ENCODE measurements at places on chromosomes 1 and 21.

- DNase-seq: no peak
Measured at GRCh38 chr1:155650231-155650757, 38.3 kb downstream of the YY1AP1 start.

- no peak for DNase-seq
Measured at GRCh38 chr1:36208978-36209703, 15.1 kb upstream of the THRAP3 start.

- no peak for DNase-seq
Measured at GRCh38 chr1:180027949-180028445, 73.4 kb downstream of the CEP350 start.

- DNase-seq: no peak
Measured at GRCh38 chr1:231424950-231425805, 3.1 kb upstream of the EGLN1 start.

- DNase-seq: no peak
Measured at GRCh38 chr1:11429226-11429625, 49.7 kb upstream of the DISP3 start.

DNA sequence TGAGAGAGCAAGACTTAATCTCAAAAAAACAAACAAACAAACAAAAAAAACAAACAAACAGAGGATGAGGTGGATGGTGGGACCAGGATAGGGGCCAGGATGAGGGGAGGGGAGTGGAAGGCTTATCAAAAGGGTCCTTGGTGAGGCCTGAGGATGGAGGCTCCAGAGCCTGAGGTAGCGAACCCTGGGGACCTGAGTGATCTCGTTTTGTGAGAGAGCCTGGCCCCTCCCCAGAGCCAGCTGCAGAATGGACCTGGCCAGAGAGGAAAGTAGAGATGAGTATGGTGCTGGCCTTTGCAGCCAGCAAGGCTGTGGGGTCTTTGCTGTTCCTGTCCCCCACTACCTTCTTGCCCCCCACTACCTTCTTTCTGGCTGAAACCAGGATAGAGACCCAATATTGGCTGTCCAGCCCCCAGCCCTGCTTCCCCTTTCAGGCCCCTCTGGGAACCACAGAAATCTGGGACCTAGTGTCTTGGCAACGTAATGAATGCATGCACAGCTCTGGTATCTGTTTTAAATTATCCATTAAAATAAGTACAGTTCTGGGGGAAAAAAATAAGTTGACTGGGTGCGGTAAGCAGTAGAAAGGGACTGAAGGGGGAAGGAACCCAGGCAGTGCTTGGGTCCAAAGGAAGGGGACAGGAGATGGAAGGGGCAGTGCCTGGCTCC, 1.1 kb upstream of the LMNA start:
- DNase-seq: no peak

- DNase-seq: no peak
Measured at GRCh38 chr1:164637461-164638375, 78.7 kb downstream of the PBX1 start.

- DNase-seq: no peak
Measured at GRCh38 chr1:56080123-56080522, 499.2 kb downstream of the PLPP3 start.

- no peak for DNase-seq
Measured at GRCh38 chr1:45216200-45216541, 9.8 kb upstream of the ZSWIM5 start.

DNA sequence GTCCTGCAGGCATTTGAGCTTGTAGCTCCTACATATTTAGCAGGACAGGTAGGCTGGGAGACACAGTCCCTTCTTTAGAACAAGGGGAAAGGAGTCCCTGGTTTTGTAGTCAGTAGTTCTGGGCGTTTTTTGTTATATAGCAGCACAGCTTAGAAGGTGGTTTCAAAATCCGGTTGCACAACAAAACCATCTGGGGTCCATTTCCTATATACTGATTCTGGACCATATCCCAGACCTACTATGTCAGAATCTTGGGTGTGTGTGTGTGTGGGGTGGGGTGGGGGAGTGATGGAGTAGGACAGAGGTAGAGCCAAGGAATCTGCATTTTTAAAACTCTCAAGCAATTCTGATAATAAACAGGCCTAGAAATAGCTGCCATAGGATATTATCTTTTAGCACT, 21.6 kb downstream of the METTL13 start:
- DNase-seq: no peak

DNA sequence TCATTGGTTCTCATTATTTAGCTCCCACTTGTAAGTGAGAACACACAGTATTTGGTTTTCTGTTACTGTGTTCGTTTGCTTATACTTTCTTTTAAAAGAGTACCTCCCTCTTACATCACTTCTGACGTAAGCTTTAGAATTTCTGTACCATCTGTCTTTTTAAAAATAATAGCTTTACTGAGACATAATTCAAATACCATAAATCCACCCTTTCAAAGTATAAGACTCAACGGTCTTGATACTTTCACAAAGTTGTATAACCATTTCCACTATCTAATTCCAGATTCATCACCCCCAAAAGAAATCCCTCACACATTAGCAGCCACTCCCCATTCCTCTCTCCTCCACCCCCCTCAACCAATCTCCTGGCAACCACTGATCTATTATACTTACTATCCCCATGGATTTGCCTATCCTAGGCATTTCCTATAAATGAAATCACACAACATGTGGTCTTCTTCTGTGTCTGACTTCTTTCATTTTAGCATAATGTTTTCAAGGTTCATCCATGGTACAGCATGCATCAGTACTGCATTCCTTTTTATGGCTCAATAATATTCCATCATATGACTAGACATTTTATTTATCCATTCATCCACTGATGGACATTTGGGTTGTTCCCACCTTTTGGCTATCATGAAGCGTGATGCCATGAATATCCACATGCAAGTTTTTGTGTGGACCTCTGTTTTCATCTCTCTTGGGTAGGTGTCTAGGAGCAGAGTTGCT, 104.7 kb downstream of the HLCS start:
- DNase-seq: no peak

DNA sequence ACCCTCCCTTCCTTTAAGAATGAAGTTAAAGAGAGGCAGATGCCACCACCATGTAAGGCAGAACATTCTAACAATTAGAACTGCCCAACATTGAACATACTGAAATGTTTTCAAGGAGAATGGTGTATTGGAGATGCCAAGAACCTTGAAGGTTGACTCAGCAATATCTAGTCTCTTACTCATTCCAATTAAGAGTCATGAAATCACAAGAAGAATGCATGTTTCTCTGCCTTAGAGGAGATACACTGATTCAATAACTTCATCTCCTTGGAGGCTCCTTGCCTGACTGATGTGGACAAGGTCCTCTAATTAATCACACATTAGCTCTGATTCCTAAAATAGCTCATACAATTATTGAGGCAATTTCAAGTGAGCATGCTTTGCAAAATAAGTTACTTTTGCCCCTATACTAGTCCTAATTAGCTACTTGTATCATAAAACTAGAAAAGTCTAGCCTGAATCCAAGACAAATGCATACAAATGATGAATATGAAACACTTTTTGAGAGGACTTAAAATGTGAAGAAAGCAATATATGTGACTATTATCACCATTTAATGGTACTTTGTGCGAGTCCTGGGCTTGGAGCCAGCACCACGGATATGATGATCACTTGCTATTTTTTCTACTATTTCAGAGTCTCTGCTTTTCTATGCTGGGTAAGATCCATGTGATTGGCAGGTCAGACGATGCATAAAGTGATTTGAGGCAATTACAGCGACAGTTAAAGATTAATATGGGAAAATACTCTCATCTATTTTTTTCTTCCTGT, 114.5 kb downstream of the DSCAM start:
- DNase-seq: no peak

- DNase-seq: no peak
Measured at GRCh38 chr1:32779242-32779641, 37.9 kb downstream of the YARS1 start.

DNA sequence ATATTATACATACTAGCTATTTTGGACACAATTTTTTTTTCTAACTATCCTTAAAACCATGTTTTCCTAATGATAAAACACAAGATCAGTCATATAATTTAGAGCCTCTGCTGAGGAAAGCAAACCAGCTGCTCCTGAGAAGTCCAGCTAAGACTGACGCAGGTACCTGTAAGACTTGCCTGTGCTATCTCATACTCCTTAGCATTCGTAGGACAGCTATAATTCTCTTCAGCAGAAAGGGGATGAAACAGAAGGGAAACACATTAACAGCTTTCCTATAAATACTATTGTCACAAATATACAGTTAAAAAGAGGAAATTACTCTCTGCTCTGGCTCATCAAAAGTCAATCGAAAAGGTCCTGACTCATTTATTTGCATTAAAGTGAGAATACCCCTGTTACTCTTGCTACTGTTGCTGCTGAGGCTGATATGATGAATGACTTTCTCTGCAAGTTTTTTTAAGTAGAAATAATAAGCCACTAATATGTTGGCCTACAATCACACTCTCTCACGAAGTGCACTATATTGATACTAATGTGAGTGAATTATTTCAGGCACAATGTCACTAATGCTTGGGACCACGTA, 757.1 kb downstream of the KCNT2 start:
- no peak for DNase-seq

DNA sequence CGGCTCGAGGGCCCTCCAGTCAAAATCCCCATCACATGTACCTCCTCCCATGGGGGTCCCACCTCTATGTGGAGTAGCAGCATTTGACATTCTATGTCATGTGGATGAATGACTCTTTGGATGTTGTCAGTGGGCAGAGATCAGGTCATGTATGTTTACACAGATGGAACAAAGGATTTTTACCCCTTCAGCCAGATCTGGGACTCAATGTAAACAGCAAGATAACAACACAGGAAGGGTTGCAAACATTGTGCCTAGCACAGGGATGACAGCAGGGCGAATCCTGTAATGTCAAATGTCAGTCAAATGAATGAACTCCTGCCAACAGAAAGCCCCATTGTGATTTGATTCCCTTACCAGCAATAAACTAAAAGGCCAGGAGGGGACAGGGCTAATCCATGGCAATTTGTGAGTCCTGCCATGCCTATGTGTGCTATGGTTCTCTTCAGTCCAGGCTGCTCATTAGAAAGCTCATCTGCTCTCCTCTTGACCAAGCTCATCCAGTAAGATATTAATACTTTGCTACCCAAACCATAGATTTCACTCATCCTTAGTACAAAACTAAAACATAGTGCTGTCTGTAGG, 60.3 kb downstream of the PGBD5 start:
- no peak for DNase-seq

DNA sequence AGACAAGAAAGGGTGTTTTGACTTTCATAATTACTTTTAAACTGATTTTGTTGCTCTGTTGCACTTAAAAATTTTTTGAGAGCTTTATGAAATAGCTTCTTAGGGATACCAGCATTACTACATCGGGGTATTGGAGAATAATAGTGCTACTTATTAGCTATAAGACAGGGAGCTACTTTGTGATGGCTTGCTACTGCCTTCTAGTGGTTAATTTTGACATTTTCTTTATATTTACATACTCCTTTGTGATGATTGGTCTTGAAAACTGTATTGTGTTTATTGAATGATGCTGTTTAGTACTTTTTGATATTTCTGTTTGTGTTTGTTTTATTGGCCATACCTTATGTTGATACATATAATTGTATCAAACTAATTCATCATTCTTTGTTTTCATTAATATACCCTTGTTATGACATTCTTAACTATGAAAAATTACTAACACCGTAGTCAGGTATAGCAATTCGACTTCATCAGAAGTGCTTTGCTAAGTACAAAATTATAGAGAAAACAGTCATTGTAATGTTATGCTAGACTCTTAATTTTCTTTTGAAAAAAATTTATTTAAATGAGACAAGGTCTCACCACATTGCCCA, 85.5 kb downstream of the CLIC4 start:
- no peak for DNase-seq

- DNase-seq: no peak
Measured at GRCh38 chr1:59477286-59477685, 180.4 kb downstream of the FGGY start.

- no peak for DNase-seq
Measured at GRCh38 chr1:225657462-225657989, 4.6 kb upstream of the ENAH start.

DNA sequence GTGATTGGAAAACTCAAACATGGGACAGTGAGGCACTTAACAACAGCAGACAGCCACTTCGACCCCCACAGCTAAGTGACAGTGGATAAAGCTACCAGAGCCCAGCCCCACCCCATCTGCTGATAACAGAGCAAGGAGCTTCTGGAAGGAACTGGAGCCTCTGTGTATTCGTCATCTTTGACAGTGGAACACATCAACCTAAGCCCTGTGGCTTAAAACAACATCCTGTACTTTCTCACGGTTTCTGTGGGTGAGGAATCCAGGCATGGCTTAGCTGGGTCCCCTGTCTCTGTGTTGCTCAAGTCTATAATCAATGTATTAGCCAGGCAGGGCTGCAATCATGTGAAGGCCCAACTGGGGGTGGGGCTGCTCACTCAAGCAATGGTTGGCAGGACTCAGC, 18.4 kb upstream of the SIPA1L2 start:
- no peak for DNase-seq

- no peak for DNase-seq
Measured at GRCh38 chr1:111085676-111086075, 54.2 kb downstream of the DRAM2 start.

- no peak for DNase-seq
Measured at GRCh38 chr21:27703791-27704190, 736.9 kb upstream of the ADAMTS5 start.

DNA sequence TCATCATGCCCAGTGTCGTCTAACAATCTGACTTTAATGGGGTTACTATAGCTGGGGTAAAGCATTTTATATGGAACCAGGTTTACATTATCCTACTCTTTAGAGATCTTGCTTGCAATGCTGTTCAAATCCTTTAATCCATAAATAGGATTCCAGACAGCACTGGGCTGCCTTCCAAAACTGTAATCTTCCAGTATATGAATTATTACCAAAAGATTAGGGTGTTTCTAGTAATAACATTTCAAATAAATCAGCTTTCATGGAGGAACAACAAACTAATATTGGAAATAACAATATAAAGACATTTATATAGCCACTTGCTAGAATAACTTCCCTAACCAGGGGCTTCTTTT, 88.6 kb upstream of the PLXNA2 start:
- DNase-seq: no peak

DNA sequence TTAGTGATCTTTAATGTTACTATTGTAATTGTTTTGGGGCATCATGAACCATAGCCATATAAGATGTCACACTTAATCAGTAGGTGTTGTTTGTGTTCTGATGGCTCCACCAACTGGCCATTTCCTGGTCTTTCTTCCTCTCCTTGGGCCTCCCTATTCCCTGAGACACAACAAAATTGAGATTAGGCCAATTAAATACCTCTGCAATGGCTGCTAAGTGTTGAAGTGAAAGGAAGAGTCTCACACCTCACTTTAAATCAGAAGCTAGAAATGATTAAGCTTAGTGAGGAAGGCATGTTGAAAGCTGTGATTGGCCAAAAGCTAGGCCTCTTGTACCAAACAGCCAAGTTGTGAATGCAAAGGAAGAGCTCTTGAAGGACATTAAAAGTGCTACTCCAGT, 30.7 kb downstream of the PPP2R5A start:
- DNase-seq: no peak

- DNase-seq: no peak
Measured at GRCh38 chr1:117682372-117682771, 76.5 kb downstream of the TENT5C start.

GRCh38 chr1:183780757-183781156, 24.2 kb upstream of the RGL1 start:
- no peak for DNase-seq

GRCh38 chr1:52593495-52593894, 8.7 kb upstream of the GPX7 start:
- no peak for DNase-seq

Data from stimulated activated CD4-positive, alpha-beta T cell treated with anti-CD3 and anti-CD28 coated beads, TNF-alpha, amount 100 ng/mL, for 1 hour (primary cell).